ENCODE measurements at places on chromosomes 12 and 14. TPM values are rescaled to one million over a fixed set of nuclear protein-coding genes. Genes with fewer than 3 reads are reported as not detected.

The TAS2R42 gene
- not detected for total RNA-seq

The MDGA2 gene
- not detected for total RNA-seq

The EIF4B gene
- total RNA-seq: 821 TPM

The DAO gene
- not detected for total RNA-seq

The ACOT4 gene
- 1.4 TPM for total RNA-seq

The PIK3C2G gene
- total RNA-seq: not detected

The TRIAP1 gene
- 59.2 TPM for total RNA-seq

The IL23A gene
- total RNA-seq: 9.0 TPM

The RNASE7 gene
- total RNA-seq: not detected

DNA sequence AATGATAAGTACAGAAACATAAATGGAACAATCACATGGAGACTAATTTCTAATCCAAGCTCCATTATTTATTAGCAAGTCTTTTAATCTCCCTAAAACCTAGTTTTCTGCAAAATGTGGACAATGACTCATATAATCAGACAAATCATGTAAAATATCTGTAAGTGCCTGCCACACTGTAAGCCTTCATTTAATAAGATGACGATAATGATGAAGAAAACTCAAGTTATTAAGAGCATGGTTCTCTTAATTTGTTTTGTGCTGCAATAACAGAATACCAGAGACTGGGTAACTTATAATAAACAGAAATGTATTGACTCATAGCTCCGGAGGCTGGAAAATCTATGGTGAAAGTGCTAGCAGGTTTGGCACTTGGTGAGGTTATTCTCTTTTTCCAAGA, 535.3 kb upstream of the LRFN5 start:
- no peak overlapping the region for H3K4me3 ChIP-seq
- H3K27me3 ChIP-seq: no peaks in the 10 kb centered on the region
- H3K36me3 ChIP-seq: no peaks in the 10 kb centered on the region
- H3K27ac ChIP-seq: no peak overlapping the region
- no peak for DNase-seq

DNA sequence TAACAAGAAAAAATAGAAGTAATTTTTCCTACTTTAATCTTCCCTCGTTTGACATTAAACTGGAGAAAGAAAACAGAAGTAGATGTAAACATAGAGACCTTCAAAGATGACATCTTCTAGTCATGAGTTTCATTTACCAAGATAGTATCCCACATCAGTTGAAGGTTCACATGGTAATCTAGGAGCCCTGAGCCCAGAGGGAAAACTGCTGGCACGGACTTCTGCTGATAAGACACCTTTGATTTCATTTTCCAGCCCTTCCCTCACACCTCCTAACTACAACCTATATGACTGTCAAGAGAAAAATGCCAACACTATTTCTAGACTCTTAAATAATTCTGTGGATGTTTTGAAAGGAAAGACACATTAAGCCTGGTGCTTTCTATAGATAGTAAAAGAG, 46.0 kb upstream of the CCDC175 start:
- no peak overlapping the region for H3K27ac ChIP-seq
- H3K4me3 ChIP-seq: no peak overlapping the region
- no peak for DNase-seq

DNA sequence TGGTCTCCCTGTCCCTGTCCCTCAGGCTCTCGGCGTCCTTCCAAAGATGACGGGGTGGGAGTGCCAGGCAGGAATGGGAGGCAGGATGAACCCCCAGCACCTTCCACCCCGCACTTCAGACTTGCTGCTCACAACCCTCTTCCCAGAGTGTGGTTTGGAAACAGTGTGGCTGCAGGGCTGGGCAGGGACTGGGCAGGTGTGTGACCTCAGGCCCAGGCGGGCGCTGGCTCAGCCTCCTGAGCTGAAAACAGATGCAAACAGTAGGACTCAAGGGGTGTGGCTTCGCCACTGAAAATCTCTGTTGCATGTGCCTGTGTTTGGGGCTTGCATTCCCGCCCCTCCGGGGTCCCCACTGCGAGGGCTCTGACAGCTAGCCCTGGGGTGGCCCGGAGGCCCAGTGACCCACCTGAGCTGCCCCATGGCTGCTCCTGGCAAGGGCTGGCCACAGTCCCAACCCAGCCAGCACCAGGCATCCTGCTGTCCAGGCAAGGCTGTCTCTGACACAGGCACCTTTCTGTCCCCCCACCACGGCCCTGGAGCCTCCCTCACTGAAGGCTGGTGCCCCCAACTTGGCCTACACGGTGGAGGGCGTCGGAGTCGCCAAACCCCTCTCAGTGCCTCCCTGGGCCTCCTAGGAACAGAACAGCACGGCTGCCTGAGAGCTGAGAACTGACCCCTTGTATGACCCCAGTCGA, 46.1 kb downstream of the BEGAIN start:
- no peak overlapping the region for H3K27ac ChIP-seq
- H3K27me3 ChIP-seq: no peaks in the 10 kb centered on the region
- peaks cover 5% of the 10 kb centered on the region for H3K4me1 ChIP-seq
- H3K36me3 ChIP-seq: no peaks in the 10 kb centered on the region
- no peak for DNase-seq
- H3K4me3 ChIP-seq: no peak overlapping the region

- peaks cover 7% of the 10 kb centered on the region for H3K27me3 ChIP-seq
- no peaks in the 10 kb centered on the region for H3K36me3 ChIP-seq
- H3K4me1 ChIP-seq: no peaks in the 10 kb centered on the region
- H3K4me3 ChIP-seq: no peak overlapping the region
- H3K27ac ChIP-seq: no peak overlapping the region
These were observed 75.6 kb downstream of the PLEKHA5 start for GRCh38 chr12:19205120-19205519.

DNA sequence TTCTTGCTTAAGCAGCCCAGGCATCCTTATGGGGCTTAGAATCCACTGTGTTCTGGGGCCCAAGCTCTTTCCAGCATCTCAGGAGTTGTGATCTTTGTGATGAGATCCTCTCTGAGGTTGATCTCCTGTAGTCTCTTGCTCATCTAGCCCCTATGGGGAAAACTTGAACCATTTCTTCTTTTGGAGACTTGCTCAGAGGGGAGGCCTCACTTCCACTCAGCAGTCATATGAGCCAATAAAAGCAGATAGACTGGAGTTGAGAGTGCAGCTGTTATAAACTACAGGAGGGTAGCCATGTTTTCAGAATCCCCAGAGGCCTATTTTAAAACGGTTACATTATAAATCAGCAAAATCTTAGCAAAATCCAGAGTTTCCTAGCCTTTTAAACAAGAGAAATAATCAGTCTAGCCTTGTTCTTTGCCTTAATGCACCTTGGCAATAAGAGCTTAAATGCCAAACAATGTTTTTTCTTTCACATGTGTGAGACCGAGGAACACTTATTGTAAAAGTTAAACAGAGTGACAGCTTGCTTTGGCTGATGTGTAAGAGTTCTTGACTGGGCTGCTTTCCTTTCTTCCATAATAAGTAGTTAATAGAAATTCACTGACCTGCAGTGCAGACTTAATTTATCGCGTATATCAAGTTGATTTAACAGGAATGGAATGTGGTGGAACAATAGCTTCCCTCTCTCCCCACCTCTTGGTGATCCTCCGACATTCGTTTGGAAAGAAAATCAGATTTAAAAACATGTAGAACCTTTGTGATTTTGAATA, 168.3 kb downstream of the NEDD1 start:
- no peak overlapping the region for H3K27ac ChIP-seq
- peaks cover 7% of the 10 kb centered on the region for H3K27me3 ChIP-seq

DNA sequence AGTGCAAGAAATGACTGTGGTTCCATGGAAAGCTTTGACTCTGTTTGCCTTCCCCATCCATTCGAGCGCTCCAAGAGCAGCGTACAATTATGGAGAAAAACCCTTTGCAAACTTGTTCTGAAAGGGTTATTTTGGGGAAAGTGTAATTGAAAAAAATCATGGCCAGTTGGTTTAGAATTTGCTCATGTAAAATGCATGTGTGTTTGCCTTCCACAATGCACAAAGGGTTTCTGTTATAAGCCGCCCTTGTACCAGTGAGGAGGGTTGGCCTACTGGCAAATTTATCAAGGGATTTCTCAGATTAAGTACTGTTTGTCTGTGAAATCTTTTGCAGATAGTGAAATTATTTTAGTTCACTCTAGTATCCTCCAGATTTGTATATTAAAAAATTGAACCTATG, 62.7 kb upstream of the PELI2 start:
- peaks cover 17% of the 10 kb centered on the region for H3K27me3 ChIP-seq
- no peak overlapping the region for H3K4me3 ChIP-seq
- H3K36me3 ChIP-seq: no peaks in the 10 kb centered on the region
- H3K4me1 ChIP-seq: no peaks in the 10 kb centered on the region
- no peak overlapping the region for H3K27ac ChIP-seq
- DNase-seq: no peak

GRCh38 chr12:106138357-106138632, 459 bp downstream of the NUAK1 start:
- no peaks in the 10 kb centered on the region for H3K36me3 ChIP-seq
- H3K4me3 ChIP-seq: peak overlapping the region; percentile 51
- H3K4me1 ChIP-seq: peaks cover 3% of the 10 kb centered on the region
- H3K27me3 ChIP-seq: peaks cover 67% of the 10 kb centered on the region
- peak; percentile 10 for DNase-seq

DNA sequence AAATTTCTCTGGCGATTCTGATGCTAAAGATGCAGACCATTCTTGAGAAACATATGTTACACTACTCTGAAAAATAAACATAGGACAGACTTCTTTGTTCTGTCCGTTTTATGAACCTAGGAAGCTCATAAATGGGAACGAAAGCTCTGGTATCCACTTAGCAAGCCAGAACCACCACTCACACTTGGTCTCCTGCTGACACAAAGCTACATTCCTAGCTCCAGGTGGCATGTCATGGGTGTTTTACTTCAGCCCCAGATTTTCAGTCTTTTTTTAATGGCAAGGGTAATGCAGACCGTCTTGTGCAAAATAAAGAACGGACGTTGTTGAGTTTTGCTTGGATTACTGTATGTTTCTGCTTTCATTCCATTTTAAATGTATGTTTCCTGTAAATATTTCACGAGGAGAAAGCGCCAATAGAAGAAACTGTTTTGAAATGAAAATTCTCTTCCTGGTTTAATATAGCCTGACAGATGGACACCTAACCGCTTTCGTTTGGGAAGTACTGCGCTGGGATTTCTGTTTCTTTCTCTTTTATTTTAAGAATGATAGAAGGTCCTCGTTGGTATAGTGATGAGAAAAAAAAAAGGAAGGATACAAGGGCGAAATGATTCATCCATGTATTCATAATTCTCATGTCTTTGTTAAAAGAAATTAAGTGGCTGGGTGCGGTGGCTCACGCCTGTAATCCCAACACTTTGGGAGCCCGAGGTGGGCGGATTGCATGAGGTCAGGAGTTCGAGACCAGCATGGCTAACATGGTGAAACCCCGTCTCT, 871 bp upstream of the COQ5 start:
- DNase-seq: peak; percentile 27
- H3K4me3 ChIP-seq: peak overlapping the region; percentile 100
- no peaks in the 10 kb centered on the region for H3K27me3 ChIP-seq
- peak overlapping the region; percentile 99 for H3K27ac ChIP-seq
- peaks cover 23% of the 10 kb centered on the region for H3K4me1 ChIP-seq
- H3K36me3 ChIP-seq: peaks cover 2% of the 10 kb centered on the region

- H3K27me3 ChIP-seq: no peaks in the 10 kb centered on the region
- H3K36me3 ChIP-seq: peaks cover 40% of the 10 kb centered on the region
- DNase-seq: no peak
- no peak overlapping the region for H3K4me3 ChIP-seq
These were observed 44.6 kb downstream of the MAX start for GRCh38 chr14:65057695-65058094.

GRCh38 chr12:110932046-110932445, 11.7 kb upstream of the MYL2 start:
- no peak overlapping the region for H3K4me3 ChIP-seq
- no peaks in the 10 kb centered on the region for H3K36me3 ChIP-seq
- peak; percentile 42 for DNase-seq

DNA sequence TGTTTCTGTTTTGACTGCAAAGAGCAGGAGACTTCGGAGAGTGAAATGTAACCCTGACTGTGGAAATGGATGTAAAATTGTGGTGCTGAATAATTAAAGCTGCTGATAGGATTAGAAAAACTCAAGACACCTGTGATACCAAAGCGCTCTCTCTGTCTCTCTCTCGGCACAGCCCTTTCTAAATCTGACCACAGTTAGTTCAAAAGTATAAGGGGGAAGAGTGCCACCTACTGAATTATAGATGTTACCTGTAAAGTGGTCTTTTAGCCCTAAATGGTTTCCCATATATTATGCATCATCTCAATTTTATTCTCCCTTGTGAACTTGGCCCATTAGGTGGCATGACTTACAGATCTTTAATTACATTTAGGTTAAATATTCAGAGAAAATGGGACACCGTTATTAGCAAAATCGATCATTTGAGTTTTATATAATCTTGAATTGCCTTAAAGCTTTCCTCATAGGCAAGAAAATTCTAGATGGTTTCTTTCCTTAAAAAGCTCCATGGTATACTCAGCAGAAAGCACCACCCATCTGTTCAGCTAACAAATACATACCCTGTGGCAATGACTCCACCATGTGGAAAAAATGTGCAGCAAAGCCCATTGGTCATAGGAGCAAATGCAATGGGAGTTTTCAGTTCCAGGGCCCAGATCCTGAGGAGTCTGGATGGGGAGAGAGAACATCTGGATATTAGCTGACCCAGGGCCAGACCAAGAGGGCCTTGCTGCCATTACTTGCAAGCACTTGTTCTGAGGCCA, 18.1 kb downstream of the RFC5 start:
- H3K27me3 ChIP-seq: no peaks in the 10 kb centered on the region
- peaks cover 68% of the 10 kb centered on the region for H3K36me3 ChIP-seq
- DNase-seq: peak; percentile 29
- no peak overlapping the region for H3K4me3 ChIP-seq

GRCh38 chr14:21880918-21881317, 207.3 kb upstream of the OR4E1 start:
- H3K27me3 ChIP-seq: no peaks in the 10 kb centered on the region
- no peak for DNase-seq
- H3K36me3 ChIP-seq: no peaks in the 10 kb centered on the region
- peaks cover 3% of the 10 kb centered on the region for H3K4me1 ChIP-seq
- no peak overlapping the region for H3K4me3 ChIP-seq
- H3K27ac ChIP-seq: no peak overlapping the region

DNA sequence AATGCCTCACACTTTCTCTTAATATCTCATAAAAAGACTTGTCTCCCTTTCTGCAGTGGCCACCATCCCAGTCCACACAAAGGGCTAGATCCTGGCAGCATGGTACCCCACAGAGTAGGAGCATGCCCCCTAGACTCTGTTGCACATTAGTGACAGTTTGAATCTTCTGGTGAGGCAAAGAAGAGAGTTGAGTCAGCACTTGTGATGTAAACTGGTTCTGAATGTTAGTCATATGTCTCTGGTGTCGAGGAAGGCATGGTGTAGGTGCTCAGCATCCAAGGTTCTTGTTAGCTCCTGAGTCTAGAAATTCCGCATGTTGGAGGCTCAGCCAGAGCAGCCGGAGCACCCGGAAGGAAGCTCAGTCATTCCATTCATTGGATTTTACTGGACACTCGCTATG, 9.8 kb downstream of the TTC9 start:
- H3K27me3 ChIP-seq: no peaks in the 10 kb centered on the region
- H3K4me1 ChIP-seq: peaks cover 77% of the 10 kb centered on the region
- H3K36me3 ChIP-seq: no peaks in the 10 kb centered on the region
- H3K4me3 ChIP-seq: no peak overlapping the region
- peak; percentile 41 for DNase-seq

GRCh38 chr12:110742096-110742717, 484 bp downstream of the PPP1CC start:
- H3K4me3 ChIP-seq: peak overlapping the region; percentile 99
- DNase-seq: peak; percentile 27
- H3K27ac ChIP-seq: peak overlapping the region; percentile 98
- H3K36me3 ChIP-seq: peaks cover 36% of the 10 kb centered on the region
